Renal cortex interstitium (tissue), 15 donors: ENCODE measurements at places on chromosomes 3 and 15. TPM values are rescaled to one million over a fixed set of nuclear protein-coding genes. Genes with fewer than 3 reads are reported as not detected.

GRCh38 chr3:177483182-177483967 is 286.1 kb upstream of the TBL1XR1 start:
- DNase-seq = no peak

DNA sequence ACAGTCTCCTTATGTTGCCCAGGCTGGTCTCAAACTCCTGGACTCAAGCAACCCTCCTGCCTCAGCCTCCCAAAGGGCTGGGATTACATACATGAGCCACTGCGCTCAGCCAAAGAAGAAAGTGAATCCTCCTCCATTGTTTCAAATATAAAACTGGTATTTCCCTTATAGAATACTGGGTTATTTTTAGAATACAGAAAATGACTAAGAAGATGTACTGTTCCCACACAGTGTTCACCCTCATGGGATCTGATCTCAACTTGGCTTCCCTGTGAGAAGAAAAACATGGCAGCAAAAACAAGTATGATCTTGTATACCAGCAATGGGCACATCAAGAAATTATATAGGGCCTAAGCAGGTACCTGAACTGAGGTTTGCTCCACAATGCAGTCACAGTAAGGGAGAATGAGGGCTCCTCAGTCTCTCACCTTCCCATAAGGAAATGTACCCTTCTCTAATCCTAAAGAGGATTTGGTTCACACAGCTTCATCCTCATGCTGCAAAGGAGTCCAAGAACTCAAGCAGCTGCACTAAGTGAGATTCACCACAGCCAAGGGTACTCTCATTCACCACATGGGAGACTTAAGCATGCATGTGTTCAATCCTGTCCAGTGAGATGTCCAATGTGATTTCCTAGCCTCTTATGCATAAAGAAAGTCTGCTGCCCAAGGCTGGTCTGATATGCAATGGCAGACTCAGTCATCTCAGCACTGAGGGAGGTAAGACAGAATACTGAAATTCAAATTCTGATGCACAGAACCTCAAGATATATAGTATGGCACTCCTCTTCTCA is 25.8 kb downstream of the USP4 start:
- DNase-seq = no peak

DNA sequence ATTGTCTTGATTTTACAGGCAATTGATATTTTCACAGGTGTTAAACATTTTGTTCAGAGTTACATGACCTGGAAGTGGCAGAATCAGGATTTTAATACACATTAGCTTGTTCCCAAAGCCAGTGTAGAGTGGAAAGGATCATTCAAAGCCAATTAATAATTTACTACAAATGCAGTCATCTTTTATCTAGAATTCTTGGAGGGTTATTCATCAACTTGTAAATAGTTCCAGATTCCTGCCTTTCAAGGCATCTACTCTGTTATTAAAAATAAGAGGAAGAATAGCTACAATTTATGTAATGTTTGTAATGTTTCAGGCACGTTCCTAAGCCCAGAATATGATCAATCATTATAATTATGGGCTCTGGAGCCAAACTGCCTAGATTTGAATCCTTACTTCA is 358.5 kb downstream of the ZNF385D start:
- no peak for DNase-seq

GRCh38 chr15:75201616-75202250 is at the start of gene C15orf39:
C15orf39 (plus strand) TSS chr15:75201882; CDS start chr15:75206049, 4,167 bp downstream.
- no peak for DNase-seq

The USP50 gene
- polyA plus RNA-seq = 1.4 TPM
